ENCODE measurements at places on chromosomes 1 and 21.
A peak's percentile ranks its signal among the peaks of the same experiment; 100 is the strongest.

GRCh38 chr1:110600716-110601115, 5.4 kb downstream of the KCNA2 start:
- DNase-seq, result no peak

GRCh38 chr1:116234429-116234828, 123.2 kb downstream of the MAB21L3 start:
- no peak for DNase-seq

- DNase-seq, result no peak
Observed at GRCh38 chr1:231182317-231182716, 20.5 kb downstream of the TRIM67 start.

DNA sequence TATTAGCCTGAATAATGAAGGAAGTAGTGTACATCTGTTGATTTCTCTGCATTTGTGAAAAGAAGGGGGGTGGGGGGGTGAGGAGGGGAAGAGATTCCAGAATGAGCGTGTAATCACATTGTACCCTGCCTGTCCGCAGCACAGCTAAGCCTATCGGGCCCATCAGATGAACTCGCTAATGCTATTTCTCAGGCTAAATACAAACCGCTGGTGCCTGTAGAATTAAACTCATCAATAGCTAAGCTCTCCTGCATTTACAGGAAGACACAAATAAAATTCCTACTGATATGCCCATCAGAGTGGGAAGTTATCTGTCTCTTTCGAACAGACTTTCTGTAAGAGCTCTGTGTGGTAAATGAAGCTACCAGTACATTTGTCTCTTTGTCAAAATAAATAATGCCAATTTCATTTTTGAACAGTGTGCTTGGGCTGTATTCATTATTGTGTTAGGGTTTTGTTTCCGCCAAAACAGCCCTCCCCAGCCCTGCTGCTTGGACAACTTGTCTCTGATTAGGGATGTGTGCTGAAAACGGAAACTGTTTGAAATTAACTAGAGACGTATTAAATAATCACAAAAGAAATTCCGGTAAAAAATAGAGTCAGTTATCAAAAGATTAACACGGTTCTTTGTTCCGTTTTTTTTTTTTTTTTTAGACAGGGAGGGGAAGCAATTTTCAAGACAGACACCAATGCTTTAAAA, 305.4 kb downstream of the TTLL7 start:
- no peak for DNase-seq

DNA sequence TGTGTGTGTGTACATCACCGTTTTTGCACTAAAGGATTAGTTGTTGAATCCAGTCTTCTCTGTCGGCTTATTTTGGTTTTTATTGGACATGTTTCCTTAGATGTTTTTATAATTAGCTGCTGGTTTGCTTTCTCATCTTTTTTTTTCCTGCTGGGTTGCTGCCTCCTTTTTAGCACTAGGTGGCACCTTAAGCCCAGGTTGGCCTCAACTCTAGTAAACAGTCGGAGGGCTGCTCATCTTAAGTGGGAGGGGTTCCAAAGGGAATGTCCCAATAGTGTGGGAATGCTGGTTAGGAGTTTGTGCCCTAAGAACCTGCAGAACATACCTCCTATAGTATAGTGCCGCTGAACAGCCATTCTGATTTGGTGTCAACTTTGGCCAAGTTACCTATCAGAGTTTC, 570.1 kb upstream of the CXADR start:
- DNase-seq, result no peak

DNA sequence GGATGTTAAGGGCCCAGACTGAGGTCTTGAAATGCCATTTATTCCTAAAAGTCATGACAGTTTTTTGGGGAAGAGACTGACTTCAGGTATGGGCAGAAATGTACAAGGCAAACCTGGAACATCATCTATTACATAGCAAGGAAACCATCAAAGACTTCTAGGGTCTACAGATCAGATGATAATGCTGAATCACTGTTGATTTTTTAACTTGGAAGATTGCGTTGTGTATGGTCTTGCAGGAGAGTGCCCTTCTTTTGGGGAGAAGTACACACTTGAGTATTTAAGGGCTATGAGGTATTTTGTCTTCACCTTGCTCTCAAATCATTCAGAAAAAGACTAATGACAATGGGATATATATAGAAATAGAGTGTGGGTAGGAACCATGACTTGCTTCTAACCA, 15.4 kb upstream of the RD3 start:
- DNase-seq, result no peak

- DNase-seq, result no peak
Observed at GRCh38 chr1:179476484-179476883, 99.3 kb downstream of the NPHS2 start.

DNA sequence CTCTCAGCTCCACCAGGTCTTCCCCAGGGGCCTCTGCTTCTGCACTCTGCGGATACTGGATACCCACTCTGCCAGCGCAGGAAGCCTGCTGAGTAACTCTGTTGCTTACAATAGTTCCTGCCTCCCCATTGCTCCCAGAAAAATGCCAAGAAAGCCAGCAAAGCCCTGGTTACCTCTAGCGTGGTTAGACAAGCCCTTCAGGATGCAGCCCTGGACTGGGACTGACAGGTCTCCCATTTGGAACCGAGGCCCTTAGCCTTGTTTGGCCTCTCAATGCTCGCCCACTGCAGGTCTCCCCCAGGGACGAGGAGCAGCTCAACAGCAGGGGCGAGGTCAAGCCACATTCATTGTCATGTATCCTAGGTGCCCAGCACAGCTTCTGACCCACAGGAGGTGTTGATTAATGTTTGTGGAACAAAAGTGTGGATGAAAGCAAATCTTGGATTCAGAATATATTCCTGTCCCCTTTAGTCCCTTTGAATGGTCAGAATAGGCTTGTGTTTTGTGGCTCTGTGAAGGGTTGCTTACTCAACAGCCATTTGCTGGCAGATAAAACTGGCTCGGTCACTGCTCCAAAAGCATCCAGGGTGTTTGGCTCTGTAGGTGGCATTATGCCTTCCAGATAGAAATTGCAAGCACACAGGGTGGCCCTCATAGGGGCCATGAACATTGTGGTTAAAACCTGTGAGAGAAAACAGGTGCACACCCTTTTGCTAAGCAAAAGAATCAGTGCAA, 58.9 kb downstream of the C1orf198 start:
- no peak for DNase-seq

GRCh38 chr1:235250430-235250829, 77.5 kb downstream of the ARID4B start:
- no peak for DNase-seq

GRCh38 chr1:116485071-116485735, 85.6 kb downstream of the CD58 start:
- DNase-seq, result peak; percentile 4

GRCh38 chr1:31746687-31747086, 17.5 kb downstream of the ADGRB2 start:
- DNase-seq, result no peak

Data from GOT3 (cell line).